ENCODE measurements at places on chromosomes 1 and 21.

DNA sequence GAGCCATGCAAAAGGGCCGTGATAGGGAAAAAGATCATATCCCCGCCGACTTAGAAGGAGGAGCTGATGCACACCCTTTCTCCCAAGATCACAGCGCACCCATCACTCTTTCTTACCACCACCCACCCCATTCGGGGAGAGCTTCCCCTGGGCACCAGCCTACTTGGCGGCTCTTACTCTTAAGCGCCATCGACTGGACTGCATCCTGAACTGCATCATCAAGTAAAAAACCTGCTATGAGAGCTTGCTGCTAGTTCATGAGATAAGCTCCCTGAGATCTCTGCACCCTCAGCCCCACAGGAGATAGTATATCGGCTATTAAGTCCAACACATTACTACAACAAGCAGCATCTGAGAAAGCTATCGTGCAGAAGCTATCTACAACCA, 125.1 kb downstream of the BARHL2 start:
- no peak for DNase-seq

- DNase-seq, result no peak
Measured at GRCh38 chr1:43705334-43705733, 2.0 kb upstream of the ST3GAL3 start.

- no peak for DNase-seq
Measured at GRCh38 chr1:30868833-30869435, 39.6 kb downstream of the SDC3 start.

DNA sequence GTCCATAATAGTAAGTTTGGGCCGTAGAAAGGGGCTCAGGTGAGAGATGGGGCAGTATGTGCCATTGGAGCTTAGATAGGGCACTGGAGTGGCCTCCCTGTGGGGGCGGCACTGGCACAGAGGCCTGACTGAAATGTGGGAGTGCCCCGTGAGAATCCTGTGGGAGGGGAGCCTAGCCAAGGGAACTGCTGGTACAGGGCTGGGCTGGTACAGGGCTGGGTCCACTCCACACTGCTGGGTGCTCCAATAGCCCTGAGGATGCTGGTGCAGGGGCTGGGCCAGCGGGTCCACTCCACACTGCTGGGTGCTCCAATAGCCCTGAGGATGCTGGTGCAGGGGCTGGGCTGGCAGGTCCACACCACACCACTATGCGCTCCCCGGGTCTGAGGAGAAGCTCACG, 44.8 kb upstream of the PWP2 start:
- DNase-seq, result no peak

GRCh38 chr1:32939655-32940371, 24.8 kb downstream of the RNF19B start:
- DNase-seq, result no peak

GRCh38 chr1:18882486-18882885, 19.9 kb downstream of the ALDH4A1 start:
- DNase-seq, result no peak

DNA sequence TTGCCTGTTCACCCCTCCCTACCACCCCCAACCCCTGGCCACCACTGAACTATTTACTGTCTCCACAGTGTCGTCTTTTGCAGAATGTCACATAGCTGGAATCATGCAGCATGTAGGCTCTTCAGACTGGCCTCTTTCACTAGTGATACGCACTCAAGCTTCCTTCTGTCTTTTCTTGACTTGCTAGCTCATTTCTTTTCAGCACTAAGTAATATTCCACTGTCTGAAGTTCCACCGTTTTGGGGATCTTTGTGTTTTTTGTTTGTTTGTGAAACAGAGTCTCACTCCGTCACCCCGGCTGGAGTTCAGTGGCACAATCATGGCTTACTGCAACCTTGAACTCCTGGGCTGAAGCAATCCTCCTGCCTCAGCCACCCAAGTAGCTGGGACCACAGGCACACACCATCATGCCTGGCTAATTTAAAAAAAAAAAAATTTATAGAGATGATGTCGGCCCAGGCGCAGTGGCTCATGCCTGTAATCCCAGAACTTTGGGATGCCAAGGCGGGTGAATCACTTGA, 43.4 kb upstream of the SLC25A33 start:
- no peak for DNase-seq

- no peak for DNase-seq
Measured at GRCh38 chr1:98027103-98027705, 106.4 kb upstream of the DPYD start.

DNA sequence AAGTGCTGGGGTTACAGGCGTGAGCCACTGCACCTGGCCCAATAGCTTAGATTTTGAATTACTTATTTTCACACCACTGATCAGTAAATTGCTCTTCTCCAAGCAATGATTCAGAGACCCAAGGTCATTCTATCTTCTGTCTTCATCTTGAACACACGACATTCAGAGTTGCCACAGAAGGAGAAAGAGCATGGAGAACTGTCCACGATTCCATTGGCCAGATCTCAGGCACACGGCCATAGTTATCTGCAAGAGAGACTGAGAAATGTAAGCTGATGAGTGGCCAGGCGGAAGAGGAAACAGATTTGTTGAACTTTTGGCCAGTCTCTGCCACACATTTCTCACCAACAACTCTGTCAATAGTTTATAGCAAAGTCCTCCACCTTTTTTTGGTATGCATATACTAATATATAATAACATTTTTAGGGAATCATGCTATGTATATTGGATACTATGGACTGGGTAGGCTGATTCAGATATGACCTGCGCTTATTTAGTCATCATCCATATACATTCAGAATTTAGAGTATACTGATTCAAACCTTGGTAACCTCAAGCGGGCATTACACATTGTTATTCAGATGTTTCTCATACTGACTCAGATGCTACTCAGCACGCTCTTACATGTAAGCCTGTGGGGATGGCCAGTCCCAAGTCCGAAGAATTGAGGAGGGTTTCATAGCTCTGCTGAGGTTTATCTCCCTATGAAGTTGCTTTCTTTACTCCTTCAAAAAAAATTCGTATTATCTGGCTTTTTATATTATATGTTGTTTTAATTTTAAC, 25.5 kb upstream of the CAP1 start:
- no peak for DNase-seq

GRCh38 chr1:229119876-229120275, 151.0 kb upstream of the RAB4A start:
- no peak for DNase-seq

DNA sequence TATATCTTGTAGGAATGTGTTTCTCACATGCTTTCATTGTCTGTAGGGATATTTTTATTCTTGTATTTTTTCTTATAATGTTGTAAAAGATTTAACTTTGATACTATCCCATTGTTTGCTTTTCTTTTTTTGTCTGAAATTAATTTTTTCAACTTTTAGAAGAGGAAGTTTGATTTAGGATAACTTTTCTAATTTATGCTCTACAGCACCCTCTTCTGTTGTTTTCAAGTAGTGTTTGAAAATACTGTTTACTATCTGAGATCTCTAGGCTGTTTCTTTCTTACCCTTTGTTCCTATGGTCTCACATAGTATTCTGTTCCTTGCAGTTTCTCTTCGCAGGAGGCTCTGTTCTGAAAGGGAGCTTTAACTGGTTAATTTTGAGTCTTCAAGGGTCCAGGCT, 21.9 kb downstream of the ABCD3 start:
- DNase-seq, result no peak

- no peak for DNase-seq
Measured at GRCh38 chr1:109020693-109021257, 21.1 kb downstream of the WDR47 start.

DNA sequence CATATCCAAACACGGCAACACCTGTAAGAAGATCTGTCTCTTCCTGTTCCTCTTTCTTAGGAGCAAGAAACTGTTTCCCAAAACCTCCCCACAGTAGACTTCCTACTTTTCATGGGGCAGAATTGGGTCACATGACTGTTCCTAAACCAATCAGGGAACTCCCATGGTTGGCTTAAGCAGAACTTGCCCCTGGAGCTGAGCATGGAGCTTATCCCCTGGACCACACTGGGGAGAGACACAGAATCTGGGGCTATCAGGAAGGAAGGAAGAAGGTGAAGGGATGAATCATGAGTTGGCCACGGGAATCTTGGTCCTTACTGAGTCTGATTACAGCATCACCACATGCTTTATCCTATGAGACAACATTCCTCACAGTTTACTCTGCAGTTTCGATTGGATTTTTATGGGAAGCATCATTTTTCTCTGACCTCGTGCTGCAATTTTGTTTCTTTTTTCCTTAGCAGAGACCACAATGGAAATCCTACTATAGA, 81.8 kb downstream of the CDC7 start:
- no peak for DNase-seq

GRCh38 chr1:16042096-16042495, 1.5 kb upstream of the CLCNKB start:
- no peak for DNase-seq

GRCh38 chr1:207644166-207644851, 624 bp upstream of the CR1L start:
- DNase-seq, result no peak

GRCh38 chr1:83029916-83030315, 969.0 kb downstream of the TTLL7 start:
- no peak for DNase-seq

DNA sequence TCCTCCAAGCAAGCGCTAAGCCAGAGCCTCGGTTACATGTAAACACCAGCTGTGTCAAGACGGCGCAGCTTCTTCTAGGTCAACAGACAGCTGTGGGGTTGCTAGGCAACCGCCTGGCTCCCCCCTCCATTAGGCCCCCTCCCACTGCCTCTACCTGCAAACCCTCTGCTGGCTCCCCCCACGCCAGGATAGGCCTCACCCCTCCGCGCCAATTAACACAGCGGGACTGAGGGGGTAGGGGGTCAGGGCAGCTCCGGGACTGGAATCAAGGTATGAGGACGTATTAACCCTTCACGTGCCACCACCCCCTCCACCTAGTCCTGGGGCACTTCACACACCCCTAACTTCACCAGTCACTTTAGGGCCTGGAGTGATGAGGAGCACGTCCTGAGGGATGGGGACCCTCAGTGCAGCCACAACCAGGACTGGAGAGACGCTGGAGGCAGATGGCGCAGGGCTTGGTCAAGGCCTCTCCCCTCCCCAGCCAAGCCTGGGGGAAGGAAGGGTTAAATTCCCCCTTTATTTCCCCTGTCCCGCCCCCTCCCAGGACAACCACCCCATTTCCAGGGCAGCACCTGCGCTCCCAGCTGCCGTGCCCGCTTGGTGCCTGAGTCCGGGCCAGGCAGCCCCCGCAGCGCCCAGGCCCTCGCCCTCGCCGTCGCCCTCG, 37.4 kb upstream of the WASF2 start:
- no peak for DNase-seq

GRCh38 chr1:154263465-154264332, 8.7 kb upstream of the HAX1 start:
- no peak for DNase-seq

- DNase-seq, result no peak
Measured at GRCh38 chr1:28044399-28044798, 44.0 kb downstream of the EYA3 start.

DNA sequence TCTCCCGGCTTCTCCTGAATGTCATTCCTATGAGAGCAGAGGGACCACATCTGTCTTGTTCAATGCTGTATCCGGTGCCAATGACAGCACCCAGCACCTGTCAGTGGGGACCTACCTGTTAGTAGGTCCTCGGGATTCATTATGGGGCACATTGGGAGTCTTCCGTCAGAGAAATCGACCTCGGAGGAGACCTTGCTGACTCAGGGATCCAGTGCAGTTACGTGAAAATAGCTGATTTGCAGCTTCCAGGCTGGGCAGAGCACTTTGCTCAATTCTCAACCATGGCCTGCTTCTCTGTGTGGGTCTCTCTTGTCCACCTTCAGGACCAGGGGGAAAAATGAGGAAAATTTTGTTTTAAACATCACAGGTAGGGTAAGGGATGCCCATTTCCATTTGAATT, 130.2 kb downstream of the PRDM2 start:
- DNase-seq, result no peak

- DNase-seq, result no peak
Measured at GRCh38 chr1:161130266-161130665, 2.2 kb downstream of the DEDD start.

GRCh38 chr1:53237638-53238037, 680 bp downstream of the MAGOH start:
- DNase-seq, result no peak

- no peak for DNase-seq
Measured at GRCh38 chr1:220300442-220301121, 28.3 kb upstream of the RAB3GAP2 start.

- DNase-seq, result no peak
Measured at GRCh38 chr1:211577277-211577818, 1.6 kb downstream of the SLC30A1 start.

GRCh38 chr1:18463984-18464664, 16.6 kb upstream of the KLHDC7A start:
- no peak for DNase-seq

DNA sequence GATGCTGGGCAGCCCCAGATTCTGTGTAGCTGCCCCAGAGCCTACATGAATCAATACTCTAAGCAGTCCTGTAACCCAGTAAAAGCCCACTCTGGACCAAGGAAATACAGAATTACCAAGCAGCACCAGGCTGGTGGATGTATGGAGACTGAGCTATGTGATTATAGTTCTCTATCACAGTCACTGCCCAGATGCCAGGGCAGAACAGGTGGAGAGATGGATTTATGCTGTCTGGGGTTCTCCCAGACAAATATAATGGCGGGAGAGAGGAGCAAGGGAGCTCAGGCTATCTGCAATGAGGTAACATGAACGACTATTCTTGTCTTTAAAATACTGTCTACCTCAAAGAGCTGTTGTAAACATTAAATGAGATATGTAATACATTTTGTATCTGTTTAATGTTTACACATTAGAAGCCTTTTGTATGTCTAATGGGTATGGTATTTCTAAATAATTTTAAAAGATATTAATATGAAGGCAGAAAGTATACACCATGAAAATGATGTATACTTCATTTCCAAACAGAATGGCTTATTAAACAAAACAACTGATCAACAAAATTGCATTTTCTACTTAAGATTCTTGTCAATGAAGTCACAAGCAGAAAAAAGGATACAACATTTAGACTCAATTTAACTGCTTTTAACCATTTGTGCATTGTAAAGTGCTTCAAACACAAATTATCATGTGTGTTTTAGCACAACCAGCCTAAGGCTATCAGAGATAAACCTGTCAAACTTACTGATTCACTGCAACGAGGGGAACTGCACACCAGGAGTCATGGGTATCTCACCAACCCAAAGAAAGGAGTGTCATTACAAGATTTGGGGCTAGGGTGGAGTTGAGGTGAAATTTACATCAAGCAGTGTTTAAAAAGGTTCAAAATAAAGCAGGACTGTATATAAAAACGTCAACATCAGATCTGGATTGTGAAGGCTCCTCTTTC, 3.0 kb downstream of the SDE2 start:
- DNase-seq, result no peak

Data from stimulated activated CD8-positive, alpha-beta memory T cell treated with anti-CD3 and anti-CD28 coated beads, Interleukin-4, amount 100 ng/mL, for 4 hours (primary cell).